Kasumi-1 (cell line): ENCODE measurements at places on chromosomes 1 and 21.
A peak's percentile ranks its signal among the peaks of the same experiment; 100 is the strongest.

DNA sequence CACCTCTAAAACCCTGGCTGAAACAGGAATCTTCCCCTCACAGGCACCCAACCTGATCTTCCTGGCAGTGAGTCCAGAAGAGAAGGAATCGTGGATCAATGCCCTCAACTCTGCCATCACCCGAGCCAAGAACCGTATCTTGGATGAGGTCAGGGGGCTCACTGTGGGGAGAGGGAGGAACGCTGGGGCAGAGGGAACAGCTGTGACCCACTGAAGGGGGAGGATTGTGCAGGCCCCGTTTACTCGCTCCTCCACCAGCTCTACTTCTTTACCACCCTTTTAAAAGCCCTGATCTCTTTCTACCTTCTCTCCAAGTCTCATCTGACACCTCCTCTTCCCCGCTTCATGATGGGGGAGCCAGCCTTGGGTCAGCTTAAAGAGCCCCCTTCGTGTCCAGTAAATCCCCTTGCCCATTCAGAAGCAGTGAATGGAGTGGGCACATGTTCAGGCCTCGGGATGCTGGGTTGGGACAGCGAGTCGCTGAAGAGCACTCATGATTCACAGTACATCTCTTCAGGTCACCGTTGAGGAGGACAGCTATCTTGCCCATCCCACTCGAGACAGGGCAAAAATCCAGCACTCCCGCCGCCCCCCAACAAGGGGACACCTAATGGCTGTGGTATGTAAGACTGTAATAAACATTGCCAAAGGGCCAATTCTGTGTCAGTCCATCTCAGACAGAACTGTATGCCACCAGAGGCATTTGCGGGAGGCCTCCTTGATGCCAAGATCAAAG lies 7.3 kb downstream of the PLEKHO1 start:
- no peak for DNase-seq

DNA sequence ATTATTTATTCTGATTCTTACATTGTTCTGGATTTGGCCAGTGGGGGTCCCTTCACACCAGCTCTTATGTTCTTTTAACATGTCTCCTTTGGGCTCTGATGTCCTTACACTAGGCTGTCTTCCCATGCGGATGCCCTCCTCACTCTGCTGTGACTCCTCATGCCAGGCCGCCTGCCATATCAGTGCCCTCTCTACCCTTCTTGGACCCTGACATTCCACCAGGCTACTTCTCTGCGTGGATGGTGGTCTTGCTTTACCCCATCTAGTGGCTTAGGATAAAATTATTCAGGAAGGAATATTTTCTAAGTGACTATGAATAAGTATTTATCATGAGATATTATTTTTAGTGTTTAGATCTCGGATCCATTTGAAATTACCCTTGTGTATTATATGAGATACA lies 21.2 kb downstream of the ATF6 start:
- peak; percentile 14 for DNase-seq

DNA sequence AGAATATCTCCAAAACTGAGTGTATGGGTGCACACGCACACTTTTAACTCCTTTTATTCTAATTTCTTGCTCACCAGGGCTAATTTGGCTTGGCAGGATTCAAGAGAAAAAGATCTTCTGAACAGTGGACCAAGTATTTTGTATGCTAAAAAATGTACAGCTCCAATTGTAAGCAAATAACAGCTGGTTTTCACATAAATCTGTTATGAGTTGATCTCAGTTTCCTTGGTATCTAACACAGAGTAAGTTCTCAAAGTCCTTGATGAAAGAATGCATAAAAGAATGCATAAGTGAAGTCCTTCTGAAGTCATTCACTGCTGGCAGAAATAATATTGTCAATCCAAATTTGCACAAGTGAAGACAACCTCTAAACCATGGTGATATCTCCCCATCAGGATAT lies 213.0 kb downstream of the OMA1 start:
- no peak for DNase-seq

DNA sequence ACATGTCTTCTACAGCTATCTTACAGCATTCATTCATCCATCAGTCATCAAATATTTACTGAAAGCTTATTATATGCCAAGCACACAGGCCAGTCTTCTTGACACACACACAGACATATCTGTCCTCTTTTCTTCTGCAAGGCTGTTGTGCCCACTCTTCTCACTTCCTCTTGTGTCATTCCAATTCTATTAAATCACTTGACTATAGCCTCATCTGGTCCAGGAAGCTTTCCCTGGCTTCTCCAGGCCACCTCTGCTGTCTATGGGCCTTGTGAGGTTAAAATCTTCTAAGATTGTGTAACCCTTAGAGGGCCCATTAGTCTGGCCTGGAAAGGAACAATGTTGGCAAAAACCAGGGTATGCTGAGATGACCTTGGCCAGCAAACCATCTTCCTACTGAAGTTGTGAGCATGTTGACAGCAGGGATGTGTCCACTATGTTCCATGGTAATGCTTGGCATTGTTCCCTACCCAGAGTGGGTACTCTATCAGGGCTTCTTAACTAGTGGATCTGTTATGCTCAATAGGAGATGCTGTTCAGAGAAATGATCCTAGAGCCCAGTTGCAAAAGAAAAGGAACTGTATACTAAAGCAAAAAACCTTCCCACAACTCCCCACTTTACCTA lies 5.3 kb downstream of the TRAF3IP3 start:
- DNase-seq = no peak

DNA sequence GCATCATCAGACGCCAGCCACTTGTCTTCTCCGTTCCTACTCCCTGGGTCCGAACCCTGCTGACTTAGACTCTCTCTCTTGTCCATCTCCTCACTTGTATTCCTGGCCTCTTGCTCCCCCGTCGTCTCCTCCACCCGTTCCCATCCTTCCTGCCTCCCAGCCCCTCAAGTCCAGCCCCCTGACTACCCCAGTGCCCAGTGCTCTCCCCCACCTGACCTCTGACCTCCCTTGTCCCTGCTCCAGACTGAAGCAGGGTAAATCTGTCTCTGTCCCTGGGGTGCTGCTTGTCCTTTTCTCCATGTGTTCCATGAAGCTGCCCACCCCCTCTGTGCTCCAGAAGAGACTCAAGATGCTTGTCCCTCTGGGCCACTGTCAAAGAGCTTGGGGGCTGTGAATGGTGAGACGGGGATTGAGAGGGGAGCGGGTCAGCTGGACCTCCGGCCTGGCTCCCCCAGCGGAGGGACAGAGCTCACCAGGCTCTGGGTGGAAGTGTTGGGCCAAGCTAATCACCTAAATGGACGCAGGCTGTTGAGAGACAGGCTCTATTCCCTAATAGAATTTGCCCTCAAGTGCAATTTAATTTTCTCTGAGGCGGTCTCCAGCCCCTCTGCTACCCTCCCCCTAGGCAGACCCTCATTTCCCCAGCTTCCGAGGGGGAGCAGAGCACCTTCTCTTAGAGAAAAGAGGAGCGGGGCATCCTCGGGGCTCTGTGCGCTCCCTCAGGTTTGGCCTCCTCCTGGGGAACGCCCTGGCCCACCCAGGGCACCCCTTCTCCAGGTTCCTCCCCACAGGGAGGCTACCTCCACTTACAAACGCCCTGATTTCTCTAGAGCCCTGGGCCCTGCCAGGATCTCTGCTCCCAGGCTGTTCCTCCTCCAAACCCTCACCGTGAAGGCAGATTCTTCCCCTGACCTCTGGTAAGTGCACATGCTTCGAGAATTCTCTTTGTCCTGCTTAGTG lies 11.0 kb upstream of the LHX4 start:
- no peak for DNase-seq

- peak; percentile 59 for DNase-seq
Measured at GRCh38 chr1:58809325-58810010, 25.6 kb upstream of the JUN start.

GRCh38 chr1:224116131-224116530 lies 2.2 kb downstream of the FBXO28 start:
- peak; percentile 89 for DNase-seq

DNA sequence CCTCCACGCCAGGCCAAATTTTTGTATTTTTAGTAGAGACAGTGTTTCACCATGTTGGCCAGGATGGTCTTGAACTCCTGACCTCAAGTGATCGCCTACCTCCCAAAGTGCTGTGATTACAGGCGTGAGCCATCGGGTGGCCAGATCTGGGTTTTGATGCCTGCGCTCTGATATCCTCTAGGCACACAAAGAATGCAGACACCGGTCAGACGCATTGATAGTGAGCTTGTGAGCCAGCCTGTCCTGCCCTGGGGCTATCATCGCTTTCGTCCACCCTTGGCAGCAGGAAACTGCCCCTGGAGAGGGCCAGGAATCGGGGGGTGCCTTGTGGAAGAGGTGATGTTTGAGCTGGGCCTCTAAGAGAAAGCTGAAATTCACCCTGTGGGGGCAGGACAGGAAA lies 4.0 kb downstream of the FBLIM1 start:
- DNase-seq = no peak

GRCh38 chr1:111814305-111814628 lies 58.6 kb downstream of the DDX20 start:
- no peak for DNase-seq

DNA sequence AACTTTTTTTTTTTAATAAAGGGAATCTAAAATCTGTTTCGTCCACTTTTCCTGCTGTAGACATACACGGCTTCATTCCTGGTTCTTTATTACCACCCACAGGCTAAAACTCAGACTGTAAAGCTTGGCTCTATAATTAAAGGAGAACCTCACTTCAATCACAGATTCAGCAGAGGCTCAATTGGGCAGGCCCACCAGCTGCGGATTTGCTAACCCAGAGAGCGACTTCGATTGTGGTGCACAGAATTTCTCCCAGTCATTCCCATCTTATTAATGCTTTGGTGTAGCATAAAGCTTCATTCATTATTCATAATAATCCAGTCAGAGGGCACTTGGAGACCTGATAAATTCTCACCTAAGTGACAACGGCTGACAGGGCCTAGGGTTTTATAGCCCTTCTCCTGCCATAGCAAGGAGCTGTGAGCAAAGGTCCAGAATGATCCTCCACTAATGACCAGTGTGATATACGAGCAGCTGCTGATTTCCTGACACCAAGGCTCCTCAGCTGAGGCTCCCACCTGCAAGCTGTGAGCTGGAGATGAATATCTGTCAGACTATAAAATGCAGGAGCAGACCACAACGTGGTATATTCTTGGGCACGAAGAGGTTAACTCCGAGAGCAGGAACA lies 149.0 kb downstream of the ATP6V1G3 start:
- no peak for DNase-seq

GRCh38 chr1:230281556-230281955 lies 144.6 kb downstream of the PGBD5 start:
- no peak for DNase-seq

DNA sequence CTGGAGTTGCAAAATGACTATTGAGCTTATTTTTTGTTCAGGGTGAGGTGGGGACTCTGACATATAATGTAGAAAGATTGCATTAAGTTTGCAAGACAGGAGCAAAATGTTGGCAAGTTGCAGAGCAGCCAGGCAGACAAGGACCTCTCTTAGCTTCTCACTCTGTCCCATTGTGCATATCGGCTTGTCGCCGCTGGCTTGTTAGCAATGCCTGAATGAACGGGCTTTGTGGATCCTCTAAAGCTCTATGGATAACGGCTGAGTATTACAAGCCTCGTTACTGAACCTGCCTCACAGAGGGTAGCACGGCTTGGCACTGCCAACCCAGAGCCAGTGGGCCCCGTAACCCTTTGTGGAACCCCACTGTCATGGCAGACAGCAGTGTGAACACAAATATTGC lies 68.4 kb downstream of the TNR start:
- DNase-seq = no peak

DNA sequence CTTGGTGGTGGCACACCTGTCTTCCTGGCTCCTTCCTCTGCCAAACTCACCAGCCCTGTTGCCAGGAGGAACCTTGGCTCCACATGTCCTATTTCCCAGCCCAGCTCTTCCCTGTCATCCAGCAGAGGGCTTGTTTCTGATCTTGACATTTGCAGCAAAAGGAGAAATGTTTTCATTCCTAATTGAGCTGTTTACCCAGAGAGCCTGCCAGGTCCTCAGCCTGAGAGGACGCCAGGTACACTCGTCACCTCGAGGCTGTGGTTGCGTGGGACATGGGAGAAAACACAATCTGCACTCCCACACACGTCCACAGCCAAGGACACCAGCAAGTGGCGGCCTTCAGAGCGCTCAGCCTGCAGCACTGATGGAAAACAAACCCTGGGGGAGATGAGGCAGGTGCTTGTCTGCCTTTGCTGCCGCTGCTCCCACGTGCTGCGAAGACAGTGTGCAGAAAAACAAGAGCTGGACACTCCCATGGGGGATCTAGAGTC lies 132.8 kb upstream of the CD34 start:
- DNase-seq = no peak
